ENCODE measurements at places on chromosomes 3 and 15.
A peak's percentile ranks its signal among the peaks of the same experiment; 100 is the strongest.

- peak; percentile 69 for DNase-seq
Measured at GRCh38 chr3:23495507-23495906, 292.4 kb downstream of the UBE2E2 start.

- DNase-seq = peak; percentile 95
Measured at GRCh38 chr15:43913026-43913780, 86.4 kb downstream of the WDR76 start.

- no peak for DNase-seq
Measured at GRCh38 chr3:131596884-131597283, 94.1 kb upstream of the MRPL3 start.

DNA sequence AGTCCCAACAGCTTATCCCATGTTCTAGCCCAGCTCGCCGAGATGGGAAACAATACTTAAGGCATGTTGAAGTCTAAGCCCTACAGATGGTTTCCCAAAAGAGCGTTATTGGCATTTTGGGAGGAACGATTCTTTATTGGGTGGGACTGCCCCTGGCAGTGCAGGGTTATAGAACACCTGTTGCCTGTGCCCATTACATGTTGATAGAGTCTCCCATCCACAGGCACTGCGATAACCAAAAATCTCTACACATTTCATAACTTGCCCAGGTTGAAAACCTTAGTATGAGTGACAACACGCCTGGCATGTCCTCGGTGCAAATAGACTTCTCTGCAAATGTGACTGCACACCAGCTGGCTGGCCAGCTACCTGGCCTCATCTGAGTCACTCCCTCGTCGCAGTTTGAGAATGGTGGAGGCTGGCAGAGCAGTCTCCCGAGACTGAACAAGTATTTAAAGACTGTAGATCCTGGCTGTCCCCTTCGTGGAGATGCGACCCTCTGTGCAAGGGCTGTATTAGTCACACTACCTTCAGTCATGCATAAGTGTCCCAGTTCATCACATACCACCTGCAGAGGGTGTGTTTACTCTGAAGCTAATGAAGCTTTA, 18.7 kb downstream of the ZNF80 start:
- no peak for DNase-seq

DNA sequence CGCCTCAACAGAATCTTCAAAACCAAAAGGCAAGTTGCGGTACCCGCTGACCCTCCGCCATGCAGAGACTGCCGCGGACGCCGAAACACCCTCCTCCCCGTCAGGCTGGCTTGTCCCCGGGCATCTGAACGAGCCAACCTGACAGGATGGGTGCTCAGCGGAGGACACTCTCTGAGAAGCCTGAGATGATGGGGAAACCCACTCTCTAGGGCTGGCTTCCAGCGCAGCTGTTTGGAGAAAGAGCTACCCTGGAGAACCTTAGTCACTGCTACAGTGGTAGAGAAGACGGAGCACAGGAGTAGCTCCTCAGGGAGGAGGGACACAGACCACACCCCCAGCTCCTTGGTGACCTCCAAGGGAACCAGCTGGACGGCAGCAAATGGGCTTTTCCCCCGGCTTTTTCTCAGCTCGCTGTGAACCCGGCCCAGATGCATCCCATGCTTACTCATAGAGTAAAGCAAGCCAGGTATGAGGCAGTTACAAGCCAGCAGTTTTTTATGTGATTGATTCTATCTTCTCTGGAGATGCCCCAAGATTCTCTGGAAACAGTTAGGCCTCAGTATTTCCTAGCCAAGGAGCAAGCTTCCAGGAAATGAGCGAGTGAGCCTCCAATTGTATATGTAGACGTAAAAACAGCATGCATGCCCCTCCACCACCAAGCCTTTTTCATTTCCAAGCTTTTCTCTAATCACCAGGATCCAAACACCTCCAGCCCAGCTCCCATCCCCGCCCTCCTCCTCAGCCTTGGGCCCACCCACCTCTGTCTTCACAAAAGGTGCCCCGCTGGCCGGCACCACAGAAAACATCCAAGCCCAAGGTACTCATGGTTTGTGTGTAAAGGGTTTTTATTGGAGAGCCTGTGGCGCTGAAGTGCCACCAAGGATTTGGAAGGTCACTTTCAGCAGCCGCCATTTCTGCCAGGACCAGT, 38.7 kb downstream of the FAM174B start:
- peak; percentile 53 for DNase-seq

DNA sequence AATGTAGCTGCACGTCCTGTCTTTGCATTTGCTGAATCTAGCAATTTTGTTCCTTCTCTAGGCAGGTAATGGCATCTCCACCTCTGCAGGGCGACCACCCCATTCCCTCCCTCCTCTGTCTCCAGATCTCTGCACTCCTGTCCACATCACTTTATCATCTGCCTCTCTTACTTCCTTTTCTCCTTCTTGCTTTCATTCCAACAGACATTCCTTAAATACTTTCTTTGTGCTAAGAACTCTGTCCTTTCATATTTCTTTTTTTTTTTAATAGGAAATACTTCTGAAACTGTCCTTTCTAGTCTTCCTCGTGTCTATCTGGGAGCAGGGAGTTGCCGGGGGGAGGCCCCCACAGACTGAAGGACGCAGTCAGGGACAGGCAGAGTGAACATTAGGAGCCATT, 7.2 kb downstream of the ITIH3 start:
- no peak for DNase-seq

DNA sequence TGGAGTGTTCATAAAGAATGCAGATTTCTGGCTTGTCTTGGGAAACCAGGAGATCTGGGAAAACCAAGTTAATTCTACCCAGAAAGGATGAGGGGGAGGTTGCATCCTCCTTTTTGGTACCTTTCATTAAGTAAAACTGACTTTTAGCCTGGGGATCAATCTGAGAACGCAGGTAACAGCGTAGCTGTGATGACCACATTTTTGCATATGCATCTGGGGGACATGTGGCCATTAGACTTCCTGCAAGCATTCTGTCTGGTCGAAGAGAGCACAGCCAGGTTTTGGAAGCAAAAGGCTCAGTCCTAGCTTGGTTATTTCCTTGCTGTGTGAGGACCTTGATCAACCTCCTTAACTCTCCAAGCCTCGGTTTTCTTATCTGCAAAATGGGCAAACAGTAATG, 145.2 kb downstream of the SHQ1 start:
- DNase-seq = no peak

GRCh38 chr3:96410006-96410730, 404.2 kb upstream of the EPHA6 start:
- DNase-seq = no peak

DNA sequence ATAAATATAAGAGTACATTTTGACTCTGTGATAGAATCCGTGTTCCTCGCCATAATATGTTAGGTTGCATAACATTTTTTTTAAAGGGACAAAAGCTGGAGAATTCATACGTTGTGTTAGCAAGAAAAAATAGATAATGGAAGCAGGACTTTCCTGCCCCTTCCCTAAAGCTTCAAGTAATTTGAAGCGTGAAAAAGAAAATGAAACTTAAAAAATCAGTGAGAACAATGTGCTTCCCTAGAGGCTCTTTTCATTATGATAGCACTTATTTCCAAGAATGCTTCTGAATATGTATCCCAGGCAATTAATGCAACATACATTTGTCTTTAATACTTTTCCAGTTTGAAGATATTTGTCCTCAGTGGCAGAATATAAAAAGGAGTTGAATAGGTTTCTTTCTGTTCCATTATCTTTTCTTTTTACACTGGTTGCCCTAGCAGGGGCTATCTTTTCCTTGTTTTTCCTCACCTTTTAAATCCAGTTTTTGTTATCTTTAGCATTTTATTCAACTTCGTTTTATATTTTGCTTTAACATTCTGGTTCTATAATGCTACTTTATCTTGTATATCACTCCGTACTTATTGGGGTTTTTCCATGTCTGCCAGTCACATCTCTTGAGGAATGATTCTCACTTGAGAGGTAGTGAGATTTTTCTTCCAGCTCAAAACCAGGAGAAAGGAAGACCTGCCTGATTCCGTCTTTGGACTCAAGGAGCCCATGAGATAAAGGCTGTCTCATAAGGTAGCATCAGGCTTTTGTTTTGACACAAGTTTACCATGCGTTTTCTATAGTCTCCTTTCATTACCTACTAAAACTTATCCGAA, 113.8 kb downstream of the MBNL1 start:
- peak; percentile 51 for DNase-seq
